DMS53 (cell line): ENCODE measurements at places on chromosomes 7 and 10.

DNA sequence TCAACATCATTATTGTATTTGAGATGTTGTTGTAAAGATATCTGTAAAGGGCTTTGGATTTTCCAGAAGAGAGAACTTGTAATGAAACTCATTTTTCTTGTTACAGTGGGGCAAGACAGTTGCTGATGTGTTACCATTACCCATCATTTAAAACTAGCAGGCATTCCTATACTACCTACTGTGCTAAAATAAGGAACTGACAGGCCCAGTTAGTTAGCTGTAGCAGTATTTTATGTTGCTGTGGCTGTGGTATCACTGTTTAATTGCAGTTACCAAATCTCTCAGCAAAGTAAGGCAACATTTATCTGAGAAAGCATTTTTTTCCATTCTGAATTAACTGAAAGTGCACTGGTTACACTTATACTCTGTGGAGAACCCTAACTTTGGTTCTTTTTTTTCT lies 9.9 kb downstream of the ST7 start:
- no peak for DNase-seq

- no peak for DNase-seq
These were observed 248.2 kb upstream of the PPP2R2D start for GRCh38 chr10:131652438-131653139.

DNA sequence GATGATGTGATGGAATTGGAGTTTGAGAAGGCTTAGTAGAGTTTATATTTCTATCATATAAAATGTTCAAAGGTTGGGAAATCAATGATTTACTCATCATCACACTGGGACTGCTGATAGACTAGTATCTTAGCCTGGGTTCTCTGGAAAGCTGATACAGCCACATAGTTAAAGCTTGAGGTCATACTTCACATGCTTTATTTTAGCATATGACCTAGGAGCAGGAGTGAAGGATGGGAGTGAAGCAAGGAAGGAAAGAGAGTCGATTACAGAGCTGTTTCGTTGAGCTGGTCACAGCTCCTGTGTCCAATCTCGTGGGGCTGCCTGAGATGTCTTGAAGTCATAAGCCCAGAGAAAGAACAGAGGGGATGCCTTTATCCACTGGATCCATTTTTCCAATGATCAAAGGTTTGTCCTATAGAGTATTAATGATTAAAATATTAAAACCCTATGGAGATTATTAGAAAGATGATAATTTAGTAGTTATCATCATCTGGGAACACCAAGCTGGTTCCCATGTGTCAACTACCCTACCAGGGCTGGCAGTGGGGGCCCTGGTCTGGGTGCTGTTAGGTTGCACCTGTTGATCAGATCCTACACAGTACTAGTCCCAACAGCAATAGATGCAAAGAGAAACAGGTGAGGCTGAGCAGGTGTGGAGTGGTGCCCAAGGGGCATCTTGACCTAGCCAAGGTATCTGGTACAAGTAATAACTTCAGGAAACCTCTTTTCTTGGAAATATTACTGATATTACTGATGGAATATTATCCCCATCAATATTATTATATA lies 77.8 kb downstream of the BAMBI start:
- DNase-seq: peak; percentile 16

- peak; percentile 85 for DNase-seq
These were observed 3.0 kb upstream of the FGF8 start for GRCh38 chr10:101778781-101779543.

DNA sequence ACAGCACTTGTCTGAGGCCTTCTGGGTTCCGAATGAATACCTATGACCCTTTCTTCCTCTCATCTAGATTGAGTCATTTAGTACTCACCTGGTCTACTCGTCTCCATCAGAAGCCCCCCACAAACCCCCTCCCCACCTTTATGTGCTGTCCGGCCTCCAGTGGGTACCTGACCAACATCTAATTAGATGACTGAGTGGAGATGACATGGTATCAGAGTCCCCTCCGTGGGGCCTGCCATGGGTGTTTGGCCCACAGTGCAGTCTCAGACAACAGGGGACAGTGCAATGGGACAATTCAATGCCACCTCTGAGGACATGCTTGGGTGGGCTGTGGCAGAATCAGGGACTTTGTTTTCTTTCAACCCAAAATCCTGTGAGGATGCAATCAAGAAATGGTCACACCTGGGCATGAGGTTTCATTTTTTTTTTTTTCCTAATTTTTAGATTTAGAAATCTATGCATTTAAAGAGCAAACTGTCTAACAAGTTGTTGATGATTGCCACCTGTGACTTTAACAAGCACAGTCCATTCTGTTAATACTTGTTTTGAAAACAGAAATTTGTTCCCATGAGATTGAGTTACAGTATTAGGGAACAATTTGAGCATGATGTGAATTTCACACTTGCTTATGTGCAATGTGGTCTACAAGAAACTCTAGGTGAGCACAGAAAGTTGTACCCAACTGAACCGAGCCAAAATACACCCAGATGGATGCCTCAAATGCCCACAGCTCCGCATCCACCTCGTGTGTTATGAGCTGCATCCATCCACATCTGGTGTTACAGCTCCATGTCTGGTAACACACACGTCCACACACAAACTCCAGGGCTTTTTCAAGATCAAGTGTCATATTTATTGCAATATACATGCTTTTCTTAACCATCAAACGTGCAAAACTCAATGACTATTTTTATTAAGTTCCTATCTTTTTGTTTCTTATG lies 27.5 kb downstream of the GPRIN2 start:
- DNase-seq: no peak

DNA sequence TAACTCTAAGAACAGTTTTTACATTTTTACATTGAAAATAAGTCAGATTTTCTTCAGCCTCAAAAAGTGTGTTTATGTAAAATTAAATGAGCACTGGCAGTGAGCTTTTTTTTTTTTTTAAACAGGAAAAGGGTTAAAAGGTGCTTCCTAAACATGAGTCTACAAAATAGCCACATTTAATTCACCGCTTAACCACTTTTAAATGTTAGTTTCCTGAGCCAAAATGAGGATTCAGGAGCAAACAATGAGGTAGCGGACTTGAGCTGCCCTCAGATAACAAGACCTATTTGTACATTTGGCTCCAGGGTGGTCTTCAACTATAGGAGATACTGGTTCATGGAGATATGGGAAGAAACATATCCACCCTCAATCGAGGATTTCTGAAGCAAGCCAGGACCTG lies 22.8 kb downstream of the AKR1C3 start:
- DNase-seq: no peak

DNA sequence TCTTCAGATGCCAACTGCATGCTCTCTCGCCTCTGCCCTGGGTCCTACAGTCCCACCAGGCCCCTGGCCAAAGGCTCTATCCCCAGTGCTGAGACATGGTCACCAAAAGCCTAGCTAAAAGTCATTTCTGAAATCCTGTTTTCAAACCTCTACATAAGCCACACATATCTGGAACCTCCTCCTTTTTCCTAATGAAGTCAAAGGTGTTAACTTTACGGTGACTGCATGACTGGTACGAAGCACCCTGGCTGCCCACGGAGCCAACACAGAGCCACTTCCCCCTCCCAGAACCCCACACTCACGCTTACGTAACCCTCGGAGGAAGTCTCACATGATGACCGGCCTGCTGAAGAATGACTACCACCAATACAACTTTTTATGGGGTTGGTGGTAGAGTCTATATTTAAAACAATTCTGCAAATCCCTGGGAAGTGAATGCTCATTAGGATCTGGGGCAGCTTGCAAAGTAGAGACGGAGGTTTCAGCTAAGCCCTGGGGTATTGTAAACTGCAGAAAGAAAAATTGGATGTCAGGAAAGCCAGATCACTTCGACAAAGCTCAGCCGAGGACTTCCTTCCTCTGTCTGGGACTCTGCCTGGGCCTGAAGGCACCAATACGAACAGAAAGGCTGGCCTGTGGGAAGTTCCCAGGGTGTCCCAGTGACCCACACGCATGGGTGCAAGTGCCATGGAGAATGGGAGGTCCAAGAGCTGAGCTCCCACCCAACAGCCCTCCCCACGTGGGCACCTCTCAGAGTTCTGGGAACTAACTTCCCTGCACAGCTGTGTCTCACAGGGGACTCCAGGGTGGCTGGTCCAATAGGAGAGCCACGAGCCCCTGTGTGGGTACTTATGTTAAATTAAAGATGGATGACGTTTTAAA lies 50.7 kb downstream of the PDGFA start:
- DNase-seq: no peak

DNA sequence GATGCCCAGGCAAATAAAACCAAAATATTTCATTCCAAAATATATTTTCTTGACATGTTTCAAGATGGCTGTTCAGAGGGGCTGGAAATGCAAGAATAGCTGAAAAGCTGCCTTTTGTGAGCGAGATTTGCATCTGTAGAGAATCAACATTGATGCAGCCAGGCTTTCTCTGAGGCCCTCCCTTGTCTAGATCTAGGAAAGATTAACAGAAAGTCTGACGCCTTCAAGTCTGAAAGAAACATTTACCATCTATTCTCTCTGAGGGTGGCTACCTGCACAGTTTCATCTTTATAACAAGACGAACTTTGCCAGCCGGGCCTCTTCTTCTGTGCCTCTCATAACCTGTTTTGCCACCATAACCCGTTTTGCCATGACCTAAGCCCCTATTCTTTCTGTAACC lies 170.2 kb downstream of the AKR1D1 start:
- DNase-seq: no peak

- no peak for DNase-seq
These were observed 1106.2 kb downstream of the XPNPEP1 start for GRCh38 chr10:108817135-108817534.

- DNase-seq: no peak
These were observed 26.5 kb upstream of the TMEM229A start for GRCh38 chr7:124059375-124059774.

- no peak for DNase-seq
These were observed 25.9 kb upstream of the EMX2 start for GRCh38 chr10:117516681-117517080.

- DNase-seq: no peak
These were observed 44.0 kb downstream of the AASS start for GRCh38 chr7:122100021-122100420.

GRCh38 chr10:71289421-71290130 lies 29.5 kb upstream of the SLC29A3 start:
- DNase-seq: no peak

GRCh38 chr7:134350709-134351108 lies 34.0 kb upstream of the SLC35B4 start:
- DNase-seq: no peak

- DNase-seq: no peak
These were observed 1.5 kb downstream of the SLC18A2 start for GRCh38 chr10:117242463-117242832.

GRCh38 chr10:86064931-86065662 lies 301.5 kb downstream of the GRID1 start:
- DNase-seq: no peak

- no peak for DNase-seq
These were observed 3.9 kb downstream of the CXCL12 start for GRCh38 chr10:44380829-44381600.

- DNase-seq: no peak
These were observed 417.7 kb upstream of the CELF2 start for GRCh38 chr10:10600004-10600403.

- peak; percentile 24 for DNase-seq
These were observed 637 bp downstream of the RPEL1 start for GRCh38 chr10:103246324-103246723.

- DNase-seq: no peak
These were observed 346.9 kb upstream of the PODXL start for GRCh38 chr7:131903315-131903714.

DNA sequence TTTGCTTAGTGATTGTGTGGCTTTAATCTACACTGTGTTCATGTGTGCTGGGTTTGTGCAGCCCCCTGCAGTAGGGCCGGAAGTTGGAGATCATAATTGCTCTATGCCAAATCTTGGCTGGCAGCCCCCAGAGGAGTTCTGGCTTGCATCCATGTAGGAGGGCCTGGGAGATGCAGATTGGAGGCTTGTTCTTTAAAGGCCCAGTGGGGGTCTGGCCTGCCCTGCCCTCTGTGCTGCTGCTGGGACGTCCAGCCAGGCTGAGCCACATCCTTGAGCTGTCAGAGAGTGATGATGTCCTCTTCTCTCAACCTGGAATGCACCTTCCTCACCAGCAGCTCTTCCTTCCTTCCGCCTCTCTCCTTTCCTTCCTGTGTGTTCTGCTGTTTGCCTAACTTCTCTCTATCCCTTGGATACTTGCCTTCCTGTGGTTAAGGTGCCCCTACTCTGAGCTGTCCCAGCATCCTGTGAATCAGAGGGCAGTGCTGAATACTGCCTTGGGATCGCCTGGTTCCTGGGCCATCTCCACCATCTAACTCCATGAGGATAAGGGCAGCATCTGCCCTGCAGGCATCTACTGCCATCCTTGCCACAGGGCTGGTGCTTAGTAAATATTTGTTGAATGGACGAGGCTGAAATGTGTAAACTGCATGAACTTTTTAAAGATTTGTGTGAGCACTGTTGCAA lies 30.2 kb downstream of the DOCK1 start:
- no peak for DNase-seq

DNA sequence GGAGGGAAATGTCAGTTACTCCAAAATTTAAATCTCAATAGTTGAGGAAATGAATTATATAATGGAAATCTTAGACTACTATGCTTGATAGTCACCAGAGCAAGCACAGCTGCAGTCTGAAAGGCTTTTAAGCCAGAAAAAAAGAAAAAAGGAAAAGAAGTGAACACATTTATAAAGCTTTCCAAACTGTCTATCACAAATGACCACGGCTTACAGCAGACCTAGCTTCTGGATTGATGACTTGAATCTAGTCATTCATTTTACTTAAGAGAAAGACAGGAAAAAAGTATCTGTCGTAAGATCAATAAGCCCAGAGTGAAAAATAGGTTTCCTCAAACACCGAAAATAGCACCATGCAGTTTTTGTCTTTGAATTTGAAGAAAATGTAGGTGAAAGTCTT lies 67.9 kb upstream of the OGDHL start:
- no peak for DNase-seq

DNA sequence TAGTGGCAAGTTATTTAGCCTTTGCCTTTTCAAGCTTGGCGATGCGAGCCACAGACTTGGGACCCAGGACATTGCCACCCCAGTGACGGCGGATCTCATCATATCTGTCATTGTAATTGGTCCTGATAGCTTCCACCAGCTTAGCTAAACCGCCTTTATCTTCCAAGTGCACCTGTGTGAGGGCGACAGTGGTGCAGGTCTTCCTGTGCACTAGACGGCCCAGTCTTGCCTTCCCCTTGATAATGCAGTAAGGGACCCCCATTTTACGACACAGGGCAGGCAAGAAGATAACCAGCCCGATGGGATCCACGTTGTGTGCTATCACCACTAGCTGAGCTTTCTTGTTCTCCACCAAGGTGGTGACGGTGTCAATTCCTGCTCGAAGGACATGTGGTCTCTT lies 99.6 kb upstream of the ITGB1 start:
- DNase-seq: no peak

GRCh38 chr7:101538596-101539459 lies 90.3 kb downstream of the MYL10 start:
- peak; percentile 38 for DNase-seq

- DNase-seq: no peak
These were observed 150.0 kb downstream of the ZMYND11 start for GRCh38 chr10:285216-285615.

GRCh38 chr7:47449810-47450590 lies 131.9 kb downstream of the TNS3 start:
- DNase-seq: no peak
